ENCODE measurements at places on chromosomes 3 and 15.

- DNase-seq: no peak
These were observed 21.3 kb upstream of the SCAANT1 start for GRCh38 chr3:63933459-63933858.

DNA sequence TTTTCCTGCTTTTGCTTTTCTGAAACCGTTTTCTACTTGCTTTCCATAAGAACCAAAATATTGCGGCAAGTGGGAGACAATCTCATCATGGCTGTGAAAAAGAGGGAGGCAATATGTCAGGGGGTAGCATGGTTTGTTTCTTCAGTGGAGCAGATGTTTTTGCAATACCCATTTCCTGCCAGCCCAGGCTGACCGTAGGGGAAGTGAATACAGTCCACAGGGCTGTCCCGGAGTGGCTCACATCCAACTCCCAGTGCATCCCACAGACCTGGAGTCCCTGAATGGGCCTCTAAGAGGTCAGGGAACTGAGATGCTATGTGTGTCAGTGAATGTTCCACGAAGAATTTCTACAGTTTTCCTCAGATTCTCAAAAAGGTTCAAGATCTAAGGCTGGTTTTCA lies 69.6 kb downstream of the EPHB1 start:
- no peak for DNase-seq

DNA sequence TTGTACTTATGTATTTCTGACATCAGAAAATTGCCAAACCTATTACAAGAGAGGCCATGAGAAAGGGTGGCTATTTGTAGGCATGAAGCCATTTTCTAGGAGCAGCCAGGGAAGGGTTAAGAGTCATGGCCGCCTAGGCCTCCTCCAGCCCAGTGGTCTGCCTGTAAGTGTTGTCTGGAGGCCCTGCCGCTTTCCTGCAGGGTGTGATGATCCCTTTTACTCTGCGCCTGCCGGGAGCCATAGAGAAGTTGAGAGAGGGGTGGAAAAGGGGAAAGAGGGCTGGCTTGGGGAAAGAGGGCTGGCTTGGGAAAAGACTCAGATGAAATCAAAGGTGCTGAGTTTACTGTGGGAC lies 29.1 kb upstream of the KCTD6 start:
- no peak for DNase-seq

DNA sequence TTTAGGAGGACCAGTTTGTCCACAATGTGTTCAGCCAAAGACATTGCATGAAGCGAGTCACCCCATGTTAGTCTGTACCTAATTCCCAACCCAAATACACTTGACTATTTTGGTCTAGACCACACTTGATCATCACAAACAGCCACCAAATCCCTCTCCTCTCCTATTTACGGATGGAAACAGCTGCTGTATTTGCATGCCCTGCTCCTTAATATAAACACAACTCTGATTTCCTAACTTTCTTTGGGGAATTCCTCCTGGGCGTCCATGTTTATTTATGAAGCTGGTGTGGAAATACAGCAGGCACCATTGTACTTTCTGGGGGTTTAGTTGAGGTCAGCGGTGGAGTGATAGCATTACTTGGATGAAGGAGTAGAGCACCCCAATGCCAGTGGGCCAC lies 235.2 kb downstream of the TLE3 start:
- DNase-seq: no peak

DNA sequence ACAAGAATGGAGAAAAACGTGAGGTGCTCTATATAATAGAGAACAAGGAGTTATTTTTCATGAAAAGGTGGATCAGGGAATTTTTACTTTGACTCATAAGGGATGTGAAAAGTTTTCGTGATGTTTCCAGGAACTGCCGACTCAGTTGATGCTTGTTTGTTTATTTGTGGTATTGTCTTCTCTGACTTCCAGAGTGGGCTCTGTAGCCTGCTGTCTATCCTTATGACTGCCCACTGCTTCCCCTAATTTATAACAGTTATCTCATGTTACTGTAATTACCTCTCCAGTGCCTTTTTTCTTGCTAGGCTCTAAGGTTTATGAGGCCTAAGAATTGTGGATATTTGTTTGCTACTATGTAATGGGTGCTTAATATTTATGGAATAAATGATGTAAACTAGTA lies 12.3 kb downstream of the ARL13B start:
- no peak for DNase-seq

All from CD8-positive, alpha-beta T cell (primary cell).